ENCODE measurements at places on chromosomes 4 and X. TPM values are rescaled to one million over a fixed set of nuclear protein-coding genes. Genes with fewer than 3 reads are reported as not detected.

Gene TECRL
- total RNA-seq, result not detected

Gene TRAPPC11
- 15.4 TPM for total RNA-seq

Gene RBM3
- total RNA-seq, result 174 TPM

Gene RBM47
- 1.2 TPM for total RNA-seq

Gene PDCL2
- not detected for total RNA-seq

Gene RS1
- not detected for total RNA-seq

Gene CXCL6
- not detected for total RNA-seq

Gene FAM9B
- total RNA-seq, result 0.05 TPM

Gene TREX2
- total RNA-seq, result 0.84 TPM

Gene POLN
- total RNA-seq, result 2.9 TPM

Gene SRPK3
- 0.03 TPM for total RNA-seq

Gene RTL9
- 0.26 TPM for total RNA-seq

Gene SHROOM3
- 11.8 TPM for total RNA-seq

GRCh38 chr4:43339435-43339834 lies 446.9 kb downstream of the GRXCR1 start:
- DNase-seq, result peak; percentile 89

DNA sequence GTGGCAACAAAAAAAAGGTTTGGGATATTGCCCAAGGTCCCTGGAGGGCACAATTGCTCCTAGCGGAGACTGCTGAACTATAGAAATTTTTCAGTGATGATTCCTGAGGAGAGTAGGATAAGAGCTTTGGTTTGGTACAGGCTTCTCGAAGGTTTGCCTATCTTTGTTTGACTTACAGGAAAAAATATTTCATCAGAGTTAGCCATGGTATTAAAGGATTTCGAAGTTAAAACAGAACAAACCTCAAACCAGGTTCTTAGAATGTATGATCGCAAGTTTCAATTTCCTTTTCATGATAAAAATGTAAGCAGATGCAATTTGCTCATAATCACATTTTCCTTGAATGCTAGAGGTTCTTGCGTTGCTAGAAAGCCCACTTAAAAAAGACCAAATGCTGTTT lies 1.7 kb downstream of the EGFL6 start:
- DNase-seq, result no peak

- DNase-seq, result peak; percentile 18
Measured at GRCh38 chr4:91058345-91058744, 931.2 kb downstream of the CCSER1 start.

- peak; percentile 16 for DNase-seq
Measured at GRCh38 chr4:79442422-79442821, 34.4 kb upstream of the GK2 start.

- DNase-seq, result no peak
Measured at GRCh38 chrX:33324099-33324498, 112.8 kb upstream of the DMD start.

GRCh38 chr4:41192136-41192535 lies 22.2 kb downstream of the APBB2 start:
- peak; percentile 63 for DNase-seq

DNA sequence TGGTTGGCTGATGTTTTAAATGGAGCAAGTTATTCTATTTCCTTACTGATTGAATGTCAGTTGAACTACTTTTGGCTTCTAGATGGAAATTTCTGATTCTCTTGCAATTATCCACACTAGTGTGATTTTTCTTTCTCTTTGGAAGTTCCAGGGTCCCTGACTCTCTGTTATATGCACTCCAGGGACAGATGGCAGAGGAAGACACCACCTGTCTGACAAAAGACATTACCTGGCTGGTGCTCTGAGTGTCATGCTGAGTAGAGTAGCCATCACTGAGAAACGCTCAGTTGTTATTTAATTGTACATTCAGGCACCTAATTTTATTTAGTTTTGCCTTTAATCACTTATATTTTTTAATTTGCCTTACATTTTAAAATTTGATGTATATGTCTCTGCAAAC lies 105.4 kb upstream of the TLL1 start:
- no peak for DNase-seq

GRCh38 chr4:174522183-174523024 lies at the start of gene HPGD:
TSS of gene HPGD (minus strand) at chr4:174522488. CDS start at chr4:174522451, 37 bp downstream.
- DNase-seq, result peak; percentile 57

GRCh38 chr4:90220459-90220858 lies 93.3 kb downstream of the CCSER1 start:
- DNase-seq, result no peak

DNA sequence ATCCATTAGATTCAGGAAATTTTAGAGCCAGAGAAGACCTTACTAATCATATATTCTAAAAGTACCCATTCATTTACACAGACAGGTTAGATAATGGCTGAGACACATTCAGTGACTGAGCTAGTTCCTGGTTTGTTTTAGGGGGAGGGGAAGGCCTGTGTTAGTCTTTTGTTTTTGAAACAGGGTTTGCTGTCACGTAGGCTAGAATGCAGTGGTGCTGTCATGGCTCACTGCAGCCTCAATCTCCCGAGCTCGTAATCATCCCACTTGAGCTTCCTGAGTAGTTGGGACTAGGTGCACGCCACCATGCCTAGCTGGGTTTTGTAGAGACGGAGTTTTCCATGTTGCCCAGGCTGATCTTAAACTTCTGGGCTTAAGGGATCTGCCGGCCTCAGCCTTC lies 10.1 kb downstream of the RBPJ start:
- DNase-seq, result no peak

- no peak for DNase-seq
Measured at GRCh38 chr4:122855353-122855890, 28.8 kb downstream of the FGF2 start.

- no peak for DNase-seq
Measured at GRCh38 chr4:99848591-99849001, 32.0 kb downstream of the DAPP1 start.

GRCh38 chrX:13748486-13748885 lies 13.9 kb downstream of the OFD1 start:
- DNase-seq, result no peak

DNA sequence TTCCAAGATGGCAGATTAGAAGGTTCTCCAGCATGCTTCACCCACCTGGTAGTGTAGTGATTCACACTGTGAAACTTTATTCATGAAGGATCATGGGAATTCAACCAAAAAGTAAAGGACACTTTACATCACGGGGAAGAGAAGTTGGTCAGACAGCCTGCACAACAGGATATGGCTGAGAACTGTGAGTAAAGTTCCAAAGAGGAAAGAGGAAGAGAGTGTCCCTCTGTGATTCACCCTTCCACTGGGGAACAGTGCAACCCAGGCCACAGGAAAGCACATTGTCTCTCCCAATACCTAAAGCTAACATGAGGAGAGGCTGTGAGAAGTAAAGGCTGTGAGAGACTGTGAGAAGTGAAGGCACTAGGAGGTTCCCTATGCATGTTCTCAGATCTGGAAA lies 137.2 kb downstream of the STPG2 start:
- DNase-seq, result peak; percentile 53

GRCh38 chr4:117137145-117137544 lies 51.8 kb upstream of the TRAM1L1 start:
- DNase-seq, result peak; percentile 95

- DNase-seq, result no peak
Measured at GRCh38 chr4:81469781-81470455, 1.8 kb downstream of the RASGEF1B start.

DNA sequence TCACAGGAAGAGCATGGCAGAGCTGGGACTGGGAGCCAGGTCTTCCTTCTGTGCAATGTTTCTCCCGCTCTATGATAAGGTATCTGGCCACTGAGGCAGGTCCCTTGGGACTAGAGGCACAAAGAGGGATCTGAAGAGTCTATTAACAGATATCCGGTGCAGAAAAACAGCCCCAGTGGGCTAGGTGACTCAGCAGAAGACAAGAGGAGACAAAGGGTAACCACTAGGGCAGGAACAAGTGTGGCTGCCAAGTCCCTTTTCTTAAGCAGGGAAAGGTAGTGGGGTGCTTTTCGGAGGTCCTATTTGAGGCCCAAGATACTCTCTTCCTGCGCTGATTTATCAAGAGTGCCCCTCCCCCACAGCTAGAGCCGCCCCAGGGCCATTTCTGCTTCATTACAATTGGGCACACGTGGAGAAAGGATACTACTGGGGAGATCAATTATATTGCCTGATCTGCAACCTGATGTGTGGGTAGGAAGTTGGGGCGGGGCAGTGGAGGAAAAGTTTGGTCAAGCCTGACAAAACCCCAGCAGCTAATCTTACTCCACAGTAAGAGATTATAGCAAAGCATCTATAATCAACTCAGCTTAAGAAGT lies at the start of gene DGAT2L6:
Gene DGAT2L6, plus strand, starts transcription at position 546 of the 596 bp plus-strand sequence. CDS start 100 bp downstream, outside the sequence.
- peak; percentile 42 for DNase-seq

GRCh38 chrX:71378732-71379131 lies 12.6 kb downstream of the TAF1 start:
- DNase-seq, result no peak

- DNase-seq, result no peak
Measured at GRCh38 chr4:147727476-147728028, 4.3 kb upstream of the ARHGAP10 start.

GRCh38 chr4:5118994-5119835 lies 67.9 kb downstream of the STK32B start:
- no peak for DNase-seq

- DNase-seq, result no peak
Measured at GRCh38 chr4:110492522-110492921, 16.6 kb downstream of the ENPEP start.

DNA sequence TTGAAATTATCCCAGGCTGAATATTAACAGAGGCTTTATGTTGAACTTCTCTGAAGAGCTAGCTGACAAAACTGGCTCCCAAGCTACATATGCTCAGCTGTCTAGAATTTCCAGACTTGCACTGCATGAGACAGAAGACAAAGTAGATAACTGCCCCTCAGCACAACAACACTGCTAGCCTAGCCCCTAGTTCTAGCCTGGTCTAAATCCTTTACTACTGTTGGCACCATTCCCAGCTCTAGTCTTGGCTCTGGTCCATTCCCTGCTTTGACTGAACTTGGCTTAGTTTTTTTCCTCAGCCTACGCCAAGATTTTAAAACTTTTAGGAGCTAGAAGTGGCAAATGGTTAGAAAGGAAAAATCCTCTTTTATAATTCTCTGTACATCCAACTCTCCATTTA lies 7.6 kb upstream of the OPHN1 start:
- DNase-seq, result peak; percentile 36

- no peak for DNase-seq
Measured at GRCh38 chrX:56279863-56280262, 47.7 kb downstream of the KLF8 start.

DNA sequence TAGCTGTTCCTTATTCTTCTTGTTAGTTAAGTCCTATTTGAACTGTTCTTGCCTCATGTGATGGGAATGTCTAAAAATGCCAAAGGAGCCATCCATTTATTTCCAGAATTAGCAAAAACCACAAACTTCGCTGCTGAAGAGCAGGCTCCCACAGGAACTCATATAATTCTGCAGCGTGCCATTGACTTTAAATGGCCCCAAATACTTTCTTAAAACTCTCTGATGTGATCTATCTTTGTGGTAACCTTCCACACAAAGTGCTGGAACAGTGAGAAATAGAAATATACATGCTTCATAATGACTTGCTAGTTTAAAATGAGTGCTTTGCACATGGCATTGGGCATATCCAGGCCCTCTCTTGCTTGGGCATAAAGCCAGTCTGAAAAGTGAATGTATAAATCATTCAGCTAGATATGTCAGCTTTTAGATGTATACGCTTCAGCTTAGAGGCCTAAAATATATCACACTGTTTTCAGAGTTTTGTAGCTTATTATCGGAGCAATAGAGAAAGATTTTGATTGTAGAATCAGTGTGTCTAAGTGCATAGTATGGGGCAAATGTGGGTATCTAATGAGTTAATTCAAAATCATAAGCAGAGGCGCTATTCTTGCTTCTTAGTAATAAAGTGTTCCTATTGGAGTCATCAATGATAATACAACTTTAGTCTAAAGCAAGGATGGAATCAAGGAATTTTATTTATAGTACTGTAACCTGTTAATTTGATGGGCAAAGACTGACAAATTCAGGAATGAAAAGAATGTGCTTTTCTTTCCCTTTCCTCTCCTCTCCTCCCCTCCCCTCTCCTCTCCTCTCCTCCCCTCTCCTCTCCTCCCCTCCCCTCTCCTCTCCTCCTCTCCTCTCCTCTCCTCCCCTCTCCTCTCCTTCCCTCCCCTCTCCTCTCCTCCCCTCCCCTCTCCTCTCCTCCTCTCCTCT lies 392.2 kb upstream of the ZFP42 start:
- peak; percentile 10 for DNase-seq

GRCh38 chr4:9942139-9942538 lies 79.2 kb downstream of the SLC2A9 start:
- no peak for DNase-seq

DNA sequence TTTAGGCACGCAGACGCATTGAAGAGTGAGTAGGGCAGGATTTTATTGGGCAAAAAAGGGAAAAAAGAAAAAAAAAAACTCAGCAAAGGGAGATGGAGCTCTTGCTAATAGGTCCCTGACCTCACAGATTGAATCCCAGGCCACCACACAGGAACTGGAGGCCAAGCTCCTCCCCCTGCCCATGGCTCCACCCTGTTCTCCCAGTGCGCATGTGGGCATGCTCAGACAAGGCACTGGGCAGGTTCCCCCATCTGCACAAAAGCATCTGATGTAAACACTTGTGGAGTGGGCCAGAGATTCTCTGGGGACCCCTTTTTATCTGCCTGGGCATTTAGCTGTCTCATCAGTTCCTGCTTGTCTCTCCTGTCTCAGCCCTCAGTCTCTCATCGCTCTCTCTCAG lies 9.5 kb downstream of the FRMD7 start:
- no peak for DNase-seq

GRCh38 chrX:40780082-40780481 lies 44.7 kb upstream of the MED14 start:
- no peak for DNase-seq

GRCh38 chr4:138405466-138405891 lies 163.3 kb upstream of the SLC7A11 start:
- peak; percentile 32 for DNase-seq

Measured in HT1080 (cell line).